ENCODE measurements at places on chromosomes 4 and X. TPM values are rescaled to one million over a fixed set of nuclear protein-coding genes. Genes with fewer than 3 reads are reported as not detected.

The EGFL6 gene
- 0.21 TPM for total RNA-seq

DNA sequence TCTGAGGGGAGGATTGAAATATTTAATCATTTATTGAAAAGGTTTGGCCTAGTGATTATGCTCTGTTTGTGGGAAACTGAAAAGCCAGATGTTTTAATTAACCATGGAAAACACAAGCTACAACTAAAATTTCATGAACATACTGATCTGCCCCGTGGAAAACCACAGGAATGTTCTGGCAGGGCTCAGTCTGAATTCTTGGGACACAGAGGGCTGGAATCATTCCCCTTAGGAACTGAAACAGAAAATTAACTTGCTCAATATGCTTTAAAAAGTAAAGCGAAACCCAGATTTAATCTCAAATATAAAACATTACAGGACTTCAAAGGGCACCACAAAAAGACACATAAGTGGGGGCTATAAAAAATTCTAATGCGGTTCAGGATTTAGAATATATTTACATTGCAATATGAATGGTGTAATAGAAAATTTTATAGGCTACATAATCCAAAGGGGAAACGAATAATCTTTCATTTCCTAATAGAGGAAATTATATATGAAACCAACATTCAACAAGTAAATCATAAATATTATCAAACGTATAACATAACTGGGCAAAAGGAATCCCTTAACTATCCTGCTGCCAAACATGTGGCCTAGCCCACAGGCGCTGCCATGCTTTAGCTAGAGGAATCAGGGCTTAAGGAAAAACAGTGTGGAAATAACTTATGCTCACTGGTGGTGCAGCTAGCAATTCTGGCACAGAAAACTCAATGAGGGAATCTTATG is 70.9 kb downstream of the APBB2 start:
- peak; percentile 75 for DNase-seq

DNA sequence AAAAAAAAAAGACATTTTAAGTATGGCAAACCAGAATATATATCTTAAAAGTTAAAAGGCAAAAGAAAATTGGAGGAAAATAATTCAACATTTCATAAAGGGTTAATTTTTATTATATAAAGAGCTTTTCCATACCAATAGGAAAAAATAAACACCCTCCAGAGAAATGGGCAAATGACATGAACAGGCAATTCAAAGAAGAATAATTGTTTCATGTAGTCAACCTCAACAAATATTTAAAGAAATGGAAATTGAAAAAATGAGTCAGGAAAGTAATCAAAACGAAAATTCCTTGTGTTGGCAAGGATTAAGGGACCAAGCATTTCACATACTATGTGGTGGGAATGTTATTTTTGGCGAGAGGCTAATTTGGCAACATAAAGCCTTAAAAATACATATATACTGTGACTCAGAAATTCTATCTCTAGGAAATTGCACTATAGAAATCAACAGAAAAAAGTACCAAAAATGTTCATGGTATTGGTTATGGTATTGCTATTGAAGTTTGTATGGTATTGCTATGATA is 87.6 kb downstream of the HAUS3 start:
- no peak for DNase-seq

The BEND4 gene
- not detected for total RNA-seq

GRCh38 chr4:180828455-180829018 is 1414.7 kb upstream of the TENM3 start:
- peak; percentile 52 for DNase-seq
